ENCODE measurements at places on chromosomes 16 and 17. TPM values are rescaled to one million over a fixed set of nuclear protein-coding genes. Genes with fewer than 3 reads are reported as not detected.

SDK2 gene
- 1.6 TPM for total RNA-seq

DNAH2 gene
- total RNA-seq: 3.2 TPM

CBX2 gene
- total RNA-seq: 5.0 TPM

HOXB7 gene
- 26.1 TPM for total RNA-seq

TP53TG3 gene
- 0.10 TPM for total RNA-seq

PERCC1 gene
- total RNA-seq: not detected

VASN gene
- 28.3 TPM for total RNA-seq

NPW gene
- 0.20 TPM for total RNA-seq

SNN gene
- 7.1 TPM for total RNA-seq

SEZ6L2 gene
- total RNA-seq: 4.9 TPM
